Spinal cord (tissue), 10 donors: ENCODE measurements at places on chromosomes 16 and 17.

DNA sequence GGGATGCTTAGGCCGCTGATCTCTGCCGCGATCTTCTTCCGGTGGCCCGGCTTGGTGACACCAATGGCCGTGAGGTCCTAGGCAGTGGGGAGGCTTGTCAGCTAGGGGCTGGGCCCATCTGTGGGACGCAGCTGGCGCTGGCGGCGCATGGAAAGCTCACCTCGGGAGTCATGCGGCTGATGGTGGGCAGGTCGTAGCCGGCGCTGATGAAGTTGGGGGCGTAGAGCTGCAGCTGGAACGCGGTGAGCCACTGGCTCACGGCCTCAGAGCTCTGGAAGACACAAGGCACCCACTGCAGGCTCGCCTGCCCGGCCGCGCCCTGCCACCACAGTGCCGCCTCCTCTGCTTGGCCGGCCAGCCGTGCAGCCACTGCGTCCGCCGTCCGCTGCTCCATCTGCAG, 12.7 kb downstream of the CASKIN1 start:
- no peak for DNase-seq

- DNase-seq = no peak
These were observed 46.9 kb upstream of the SIAH1 start for GRCh38 chr16:48432136-48432535.

GRCh38 chr16:16118337-16118736, 105.0 kb downstream of the ABCC6 start:
- DNase-seq = no peak

GRCh38 chr16:56355221-56355620, 70.1 kb downstream of the AMFR start:
- DNase-seq = no peak

DNA sequence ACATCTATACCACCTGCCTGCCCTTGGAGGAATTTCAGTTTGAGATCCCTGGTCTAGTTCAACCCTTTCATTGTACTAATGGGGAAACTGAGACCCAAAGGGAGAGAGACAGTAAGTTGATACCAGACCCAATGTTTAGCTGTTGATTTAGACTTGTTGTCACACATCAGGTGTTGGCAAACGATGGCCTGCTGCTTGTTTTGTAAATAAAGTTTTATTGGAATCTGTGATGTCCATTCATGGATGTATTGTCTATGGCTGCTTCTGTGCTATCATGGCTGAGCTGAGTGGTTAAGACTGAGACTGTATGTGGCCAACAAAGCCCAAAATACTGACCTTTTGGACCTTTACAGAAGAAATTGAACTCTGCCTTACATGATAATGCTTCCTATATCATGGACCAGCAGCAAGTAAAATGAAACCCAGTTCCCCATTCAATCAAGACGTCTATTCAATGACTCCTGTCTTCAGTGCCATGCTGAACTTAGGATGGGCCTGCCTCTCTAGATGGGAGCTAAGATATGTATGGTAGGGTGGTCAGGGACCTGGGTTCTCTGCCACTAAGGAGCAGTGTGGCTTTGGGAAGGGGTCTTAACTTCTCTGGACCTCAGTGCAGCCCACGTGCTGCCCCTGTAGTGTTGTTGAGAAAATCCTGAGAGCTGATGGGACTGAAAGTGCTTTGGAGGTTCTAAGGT, 111.0 kb downstream of the IRX5 start:
- DNase-seq = no peak

DNA sequence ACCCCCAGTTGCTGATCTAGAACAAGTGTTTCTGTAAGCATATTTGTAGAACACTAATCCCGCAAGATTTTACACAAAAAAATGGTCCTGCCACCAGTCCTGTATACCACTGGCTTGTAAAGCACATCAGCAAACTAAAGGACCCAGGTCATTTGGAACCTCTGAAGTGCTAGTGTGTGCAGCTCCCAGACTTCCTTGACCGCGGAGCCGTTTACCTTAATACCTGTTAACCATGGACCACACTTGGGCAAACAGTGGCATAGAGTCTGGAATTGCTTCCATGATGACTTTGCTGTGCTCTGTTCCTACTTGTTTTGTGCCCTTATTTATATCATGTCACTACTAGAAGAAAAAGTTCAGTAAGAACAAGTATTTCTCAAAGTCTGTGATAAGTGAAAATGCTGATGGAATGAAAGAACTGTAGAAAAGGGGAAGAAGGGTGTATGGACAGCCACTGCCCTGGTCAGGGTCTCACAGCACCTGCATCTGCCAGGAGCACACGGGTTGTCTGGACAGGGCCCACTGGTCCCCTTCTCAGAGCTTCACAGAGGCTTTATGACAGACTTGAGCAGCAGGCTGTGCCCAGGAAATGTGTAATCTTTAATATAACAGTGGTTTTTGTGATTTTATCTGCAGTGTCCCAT, 29.3 kb downstream of the ALDH3A2 start:
- no peak for DNase-seq

- DNase-seq = no peak
These were observed 771 bp downstream of the MSRB1 start for GRCh38 chr16:1942047-1942809.

DNA sequence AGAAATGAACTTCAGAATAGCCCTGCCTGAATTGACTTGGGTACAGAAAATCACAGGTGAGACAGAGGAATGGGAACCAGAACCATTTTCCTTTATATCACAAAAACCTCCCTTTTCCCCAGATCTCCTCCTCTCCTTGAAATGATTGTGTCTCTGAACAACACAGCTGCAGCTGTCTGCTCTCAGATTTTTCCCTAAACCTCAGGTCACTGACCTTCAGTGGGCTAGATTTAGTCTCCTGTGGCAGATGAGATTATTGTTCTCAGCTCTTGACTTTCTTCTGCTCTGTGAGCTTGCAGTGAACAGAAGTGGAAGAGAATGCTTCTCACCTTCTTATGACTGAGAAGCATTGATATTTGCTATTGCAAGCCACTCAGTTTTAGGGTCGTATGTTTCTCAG, 92.3 kb upstream of the FAM20A start:
- no peak for DNase-seq

DNA sequence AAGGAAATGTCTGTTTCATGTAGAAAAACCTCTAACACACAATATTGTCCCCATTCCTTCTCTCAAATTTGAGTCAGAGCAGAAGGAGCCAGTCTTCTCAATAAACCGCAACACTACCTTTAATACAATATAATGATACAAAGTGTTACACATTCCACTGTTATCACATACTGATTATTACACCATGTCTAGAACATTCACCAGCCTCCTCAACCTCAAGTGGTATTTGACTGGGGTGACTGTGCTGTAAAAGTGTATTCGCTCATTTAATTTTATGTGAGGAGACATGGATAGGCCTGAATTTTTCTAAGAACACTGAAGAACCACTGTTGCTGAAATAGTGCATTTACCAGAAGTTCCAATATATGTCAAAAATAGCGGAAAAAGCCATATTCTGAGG, 10.3 kb downstream of the CDYL2 start:
- DNase-seq = no peak

GRCh38 chr17:69581061-69581961, 166.8 kb downstream of the MAP2K6 start:
- DNase-seq = no peak

DNA sequence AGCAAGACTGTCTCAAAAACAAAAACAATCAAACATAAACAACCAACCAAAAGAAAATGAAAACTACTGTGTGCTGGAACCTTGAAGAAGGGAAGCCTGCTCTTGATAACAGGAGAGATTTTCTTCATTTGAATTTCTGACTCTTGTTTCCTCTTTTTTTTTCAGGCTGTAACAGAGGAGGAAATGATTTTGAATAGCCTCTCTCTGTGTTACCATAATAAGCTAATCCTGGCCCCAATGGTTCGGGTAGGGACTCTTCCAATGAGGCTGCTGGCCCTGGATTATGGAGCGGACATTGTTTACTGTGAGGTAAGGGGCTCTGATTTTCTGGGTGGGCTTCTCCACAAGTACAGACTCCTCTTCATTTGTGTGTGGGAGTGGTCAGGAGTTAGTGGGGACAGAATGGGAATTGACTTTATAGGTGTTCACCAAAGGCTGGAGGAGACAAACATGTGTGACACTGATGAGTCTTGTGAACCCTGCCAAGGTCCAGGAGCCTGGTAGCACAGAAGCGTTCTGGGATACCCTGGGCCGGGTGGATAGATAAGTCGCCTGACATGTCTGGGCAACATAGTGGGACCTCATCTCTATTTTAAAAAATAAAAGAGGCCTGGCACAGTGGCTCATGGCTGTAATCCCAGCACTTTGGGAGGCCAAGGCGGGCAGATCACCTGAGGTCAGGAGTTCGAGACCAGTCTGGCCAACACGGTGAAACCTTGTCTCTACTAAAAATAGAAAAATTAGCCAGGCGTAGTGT, 14.9 kb downstream of the DUS2 start:
- no peak for DNase-seq

DNA sequence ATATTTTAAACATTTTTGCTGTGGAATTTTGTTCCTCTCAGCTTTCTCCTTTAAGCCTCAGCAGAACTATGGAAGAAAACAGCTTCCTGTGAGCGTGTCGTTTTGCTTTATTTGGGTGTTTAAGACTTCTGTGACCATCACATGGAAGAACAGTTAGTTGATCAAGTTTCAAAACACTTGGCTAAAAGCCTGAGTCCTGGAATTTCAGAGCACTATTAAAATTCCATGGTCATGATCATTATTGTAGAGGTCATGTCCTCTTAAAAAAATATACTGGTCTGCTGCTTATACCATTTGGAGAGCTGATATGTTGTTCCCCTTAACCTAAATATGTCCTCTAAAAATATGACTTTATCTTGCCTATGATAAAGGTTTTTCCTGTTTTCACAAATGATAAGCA, 12.6 kb upstream of the CDR2 start:
- no peak for DNase-seq
